Ecto neural progenitor cell (in vitro differentiated cells): ENCODE measurements at places on chromosomes 13 and 19.
A peak's percentile ranks its signal among the peaks of the same experiment; 100 is the strongest.

DNA sequence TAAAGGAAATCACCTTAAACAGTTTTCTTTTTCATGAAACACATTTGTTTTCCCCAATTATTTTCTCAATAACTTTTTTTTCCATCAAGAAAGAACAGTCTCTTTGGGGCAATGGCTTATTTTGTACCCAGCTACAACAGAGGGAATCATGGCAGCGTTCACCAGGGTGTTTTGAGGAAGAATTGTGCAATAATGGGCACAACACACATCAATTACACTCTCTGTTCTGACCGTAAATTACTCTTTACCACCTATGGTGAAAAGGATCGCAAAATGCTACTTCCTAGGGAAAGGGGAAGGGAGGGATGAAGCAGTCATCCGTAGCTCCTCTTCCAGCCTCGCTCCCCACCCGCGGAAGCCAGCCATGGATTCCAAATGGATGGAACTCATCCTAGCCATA, 38.6 kb downstream of the TMTC4 start:
- DNase-seq, result no peak

GRCh38 chr19:16403151-16403977, 68.4 kb downstream of the EPS15L1 start:
- no peak for DNase-seq

- DNase-seq, result no peak
These were observed 45.3 kb upstream of the TRPC4 start for GRCh38 chr13:37914781-37915391.

- DNase-seq, result peak; percentile 86
These were observed 5.5 kb downstream of the HRC start for GRCh38 chr19:49149652-49150105.

- peak; percentile 50 for DNase-seq
These were observed 314.4 kb upstream of the NBEA start for GRCh38 chr13:34627509-34628208.

DNA sequence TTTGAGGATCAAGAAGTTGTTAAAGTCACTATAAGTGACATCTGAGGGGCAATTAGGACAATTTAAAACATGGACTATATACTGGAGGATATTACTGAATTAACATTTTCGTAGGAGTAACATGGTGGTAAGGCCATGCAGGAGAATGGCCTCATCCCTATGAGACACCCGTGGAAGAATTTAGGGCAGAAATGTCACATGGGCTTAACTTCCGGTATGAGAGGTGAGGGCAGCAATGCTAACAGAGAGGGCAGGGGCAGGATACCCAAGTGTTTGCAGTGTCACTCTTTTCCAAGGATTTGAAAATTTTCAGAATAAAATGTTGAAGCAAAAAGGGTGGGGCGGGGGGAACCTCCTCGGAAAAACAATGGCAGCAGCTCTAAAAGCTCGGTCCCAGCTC, 23.6 kb downstream of the RANBP3 start:
- DNase-seq, result no peak

GRCh38 chr13:107617527-107617926, 597.8 kb downstream of the LIG4 start:
- DNase-seq, result no peak

DNA sequence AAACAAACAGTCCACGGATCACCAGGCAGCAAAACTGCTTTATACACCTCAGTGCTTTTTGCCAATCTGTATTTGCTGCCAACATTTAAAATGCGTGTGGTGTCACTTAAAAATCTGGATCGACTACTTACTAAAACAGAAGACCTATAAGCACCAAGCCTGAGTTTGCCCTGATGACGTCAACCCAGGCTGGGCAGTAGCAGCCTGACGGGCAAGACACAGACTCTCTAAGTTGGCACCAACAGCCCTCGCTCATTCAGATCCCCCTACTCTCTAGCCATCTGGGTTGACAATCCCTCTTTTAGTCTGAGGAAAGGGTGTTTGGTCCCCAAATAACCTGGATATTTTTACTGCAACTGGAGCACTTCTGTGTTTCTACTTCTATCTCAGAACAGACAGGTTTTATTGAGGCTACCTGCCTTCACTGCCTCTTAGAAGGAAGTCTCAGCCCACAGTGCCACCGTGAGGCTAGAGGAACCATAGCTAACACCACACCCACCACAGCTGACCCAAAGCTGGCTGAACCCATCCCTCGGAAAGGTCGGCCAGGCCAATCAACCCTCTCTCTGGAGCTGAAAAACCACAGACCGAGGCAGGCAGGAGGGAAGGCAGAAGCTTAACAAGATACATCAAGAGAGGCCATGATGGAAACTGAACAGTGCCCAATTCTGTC, 6.9 kb downstream of the SUGP2 start:
- DNase-seq, result no peak

GRCh38 chr13:66532845-66533244, 697.3 kb downstream of the PCDH9 start:
- no peak for DNase-seq

- DNase-seq, result no peak
These were observed 52.4 kb downstream of the ZNF676 start for GRCh38 chr19:22144394-22144793.

- DNase-seq, result no peak
These were observed 156.1 kb downstream of the LHFPL6 start for GRCh38 chr13:39446865-39447264.

- no peak for DNase-seq
These were observed 14.8 kb downstream of the ACSBG2 start for GRCh38 chr19:6150289-6150688.

- DNase-seq, result no peak
These were observed 82.9 kb downstream of the ZNF737 start for GRCh38 chr19:20482721-20483120.

DNA sequence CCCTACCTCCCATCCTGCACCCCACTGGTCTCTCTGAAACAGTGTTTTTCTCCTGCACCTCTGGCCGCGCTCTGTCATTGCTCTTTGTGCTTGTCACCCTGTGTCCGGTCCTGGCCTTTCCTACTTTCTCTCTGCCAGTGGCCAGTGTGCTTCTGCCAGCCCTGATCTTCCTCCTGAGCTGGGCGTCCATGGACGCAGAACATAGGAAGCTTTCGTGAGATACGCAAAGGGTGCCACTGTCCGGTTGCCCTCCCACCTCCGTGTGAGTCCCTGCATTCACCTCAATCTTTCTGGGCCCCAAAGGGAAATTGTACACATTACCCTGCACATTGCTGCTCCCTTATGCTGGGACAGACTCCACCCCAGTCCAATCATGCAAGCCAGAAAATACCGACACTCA, 105.7 kb upstream of the SOX1 start:
- DNase-seq, result no peak

DNA sequence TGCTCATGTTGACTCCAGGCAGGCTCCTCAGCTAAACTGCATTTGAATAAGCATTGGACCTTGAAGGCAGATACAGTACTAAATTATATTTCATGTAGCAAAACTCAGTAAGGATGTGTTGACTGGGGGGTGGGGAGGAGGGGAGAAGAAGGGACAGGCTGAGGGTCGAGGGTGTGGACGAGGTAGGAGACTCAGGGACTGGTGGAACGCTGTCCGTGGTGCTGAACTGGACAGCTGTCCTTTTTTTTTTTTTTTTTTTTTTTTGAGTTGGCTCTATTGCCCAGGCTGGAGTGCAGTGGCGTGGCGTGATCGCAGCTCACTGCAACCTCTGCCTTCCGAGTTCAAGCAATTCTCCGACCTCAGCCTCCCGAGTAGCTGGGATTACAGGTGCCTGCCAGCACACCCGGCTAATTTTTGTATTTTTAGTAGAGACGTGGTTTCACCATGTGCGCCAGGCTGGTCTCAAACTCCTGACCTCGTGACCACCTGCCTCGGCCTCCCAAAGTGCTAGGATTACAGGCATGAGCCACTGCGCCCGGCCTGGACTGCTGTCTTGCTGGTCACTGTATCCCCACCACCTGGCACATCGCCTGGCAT, 33.2 kb upstream of the CASP14 start:
- DNase-seq, result peak; percentile 65

- DNase-seq, result no peak
These were observed 62.2 kb upstream of the MYCBP2 start for GRCh38 chr13:77388944-77389624.

DNA sequence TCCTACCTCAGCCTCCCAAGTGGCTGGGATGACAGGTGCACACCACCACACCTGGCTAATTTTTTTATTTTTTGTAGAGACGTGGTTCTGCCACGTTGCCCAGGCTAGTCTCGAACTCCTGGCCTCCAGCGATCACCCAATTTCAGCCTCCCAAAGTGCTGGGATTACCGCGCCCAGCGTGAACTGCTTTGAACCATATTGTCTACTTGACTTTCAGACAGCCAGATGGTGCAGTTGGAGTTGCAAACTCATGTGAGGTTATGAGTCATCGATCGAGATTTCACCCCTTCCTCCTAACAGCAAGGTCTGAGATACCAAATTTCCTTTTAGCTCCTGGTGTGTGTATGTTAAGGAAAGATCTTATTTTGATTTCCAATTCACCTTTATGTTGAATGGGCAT, 2.7 kb downstream of the SLC27A1 start:
- no peak for DNase-seq

DNA sequence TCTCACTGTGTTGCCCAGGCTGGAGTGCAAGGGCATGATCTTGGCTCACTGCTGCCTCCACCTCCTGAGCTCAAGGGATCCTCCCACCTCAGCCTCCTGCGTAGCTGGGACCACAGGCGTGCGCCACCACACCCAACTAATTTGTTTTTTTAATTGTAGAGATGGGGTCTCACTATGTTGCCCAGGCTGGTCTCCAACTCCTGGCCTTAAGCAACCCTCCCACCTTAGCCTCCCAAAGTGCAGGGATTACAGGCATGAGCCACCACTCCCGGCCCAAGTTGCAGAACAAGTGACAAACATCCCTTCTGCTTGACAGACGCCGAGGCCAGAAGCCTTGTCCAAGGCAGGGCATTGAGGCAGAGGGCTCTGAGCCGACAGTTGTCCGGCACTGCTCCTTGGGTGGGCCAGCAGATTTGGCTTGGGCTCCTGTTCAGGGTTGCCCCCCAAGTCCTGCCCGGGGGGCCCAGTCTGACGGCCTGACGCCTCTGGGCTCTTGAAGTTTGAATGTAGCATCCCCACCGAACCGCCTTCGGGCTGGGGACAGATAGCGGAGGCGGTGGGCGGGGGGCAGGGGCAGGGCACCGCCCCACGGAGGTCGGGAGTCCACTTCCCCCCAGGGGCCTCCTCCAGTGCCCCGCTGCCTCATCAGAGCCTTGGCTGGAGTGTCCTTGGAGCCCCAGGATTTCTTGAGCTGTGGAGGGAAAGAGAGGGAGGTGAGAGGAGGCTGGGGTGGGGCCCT, 5.7 kb upstream of the SPACA4 start:
- no peak for DNase-seq

- no peak for DNase-seq
These were observed 458.3 kb downstream of the COG6 start for GRCh38 chr13:40113643-40114304.

DNA sequence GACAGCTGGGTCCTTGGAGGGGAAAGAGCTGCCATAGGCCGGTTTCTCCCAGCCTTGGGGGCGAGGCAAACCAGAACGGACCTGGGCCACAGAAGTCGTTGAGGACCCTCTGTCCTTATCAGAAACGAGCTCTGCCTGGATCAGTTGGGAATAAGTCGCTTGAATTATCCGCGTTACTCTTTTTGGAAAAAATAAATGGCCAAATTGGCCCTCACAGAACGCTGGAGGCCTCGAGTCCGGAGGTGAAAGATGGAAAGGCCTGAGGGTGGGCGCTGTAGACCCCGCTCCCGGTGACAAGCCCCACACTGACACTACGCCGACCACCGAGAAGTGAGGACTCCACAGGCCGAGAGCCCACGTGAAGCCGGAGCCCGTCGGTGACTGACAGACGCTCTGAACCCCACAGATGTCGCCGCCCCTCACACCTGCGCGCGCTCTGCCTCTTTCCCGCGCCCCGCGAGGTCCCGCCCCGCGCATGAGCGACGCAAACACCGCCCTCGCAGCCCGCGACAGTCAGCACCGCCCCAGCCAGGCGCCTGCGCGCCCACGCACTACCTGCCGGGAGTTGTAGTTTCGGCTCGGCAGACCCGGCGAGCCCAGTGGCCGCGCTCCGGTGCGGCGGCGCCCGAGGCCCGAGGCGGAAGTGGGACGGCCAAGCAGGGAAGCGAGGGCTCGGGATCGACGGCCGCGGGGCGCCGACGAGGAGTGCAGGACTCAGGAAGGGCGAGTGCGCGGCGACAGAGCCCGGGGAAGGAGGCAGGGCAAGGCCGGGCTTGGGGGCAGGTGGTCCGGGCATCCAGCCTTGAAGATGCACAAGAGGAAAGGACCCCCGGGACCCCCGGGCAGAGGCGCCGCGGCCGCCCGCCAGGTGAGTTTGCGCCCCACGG, at the start of the genes BRME1 and CC2D1A:
Gene BRME1, minus strand, starts transcription at position 484 of the 887 bp plus-strand sequence. CDS start 1,225 bp downstream, outside the sequence.
Gene CC2D1A, plus strand, starts transcription at position 568 of the 887 bp plus-strand sequence. Its CDS starts 241 bp downstream, at position 809.
- DNase-seq, result peak; percentile 96

DNA sequence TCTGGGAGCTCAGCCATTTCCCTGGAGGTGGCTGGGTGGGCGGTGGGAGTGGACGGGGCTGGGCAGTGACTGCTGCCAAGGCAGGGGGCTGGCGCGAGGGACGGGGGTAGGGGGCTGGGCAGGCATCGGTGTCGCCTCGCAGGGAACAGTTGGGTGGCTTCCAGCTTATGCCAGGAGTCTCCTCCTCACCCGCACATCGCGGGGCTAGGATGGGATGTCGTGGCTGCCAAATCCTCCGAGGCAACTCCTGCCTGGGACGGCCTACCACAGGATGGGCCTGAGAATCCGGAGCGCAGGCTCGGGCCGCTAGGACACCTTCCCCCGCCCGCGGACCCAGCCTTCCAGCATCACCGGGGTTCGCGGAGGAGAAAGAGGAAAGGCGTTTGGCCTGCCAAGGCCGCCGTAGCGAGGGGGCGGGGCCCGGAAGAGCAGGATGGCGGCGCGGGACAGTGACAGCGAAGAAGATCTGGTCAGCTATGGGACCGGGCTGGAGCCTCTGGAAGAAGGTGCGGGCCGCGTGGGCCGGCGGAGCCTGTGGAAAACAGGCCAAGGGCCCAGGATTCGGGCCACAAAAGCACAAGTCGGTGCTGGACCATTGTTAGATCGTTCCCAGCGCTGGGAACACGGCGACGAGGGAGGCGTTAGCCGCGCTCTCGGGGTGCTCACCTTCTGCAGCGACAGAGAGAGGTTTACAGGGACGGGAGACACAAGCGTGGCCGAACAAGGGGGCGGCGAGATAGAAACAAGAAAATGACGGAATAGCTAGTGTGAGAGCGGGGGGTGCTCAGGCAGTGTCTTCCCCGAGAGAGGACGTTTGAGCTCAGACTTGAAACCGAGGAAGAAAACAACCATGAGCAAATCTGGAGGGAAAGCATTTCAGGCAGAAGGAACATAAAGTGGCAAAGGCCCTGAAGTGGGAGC, at the start of gene GPATCH1:
Gene GPATCH1, plus strand, starts transcription at position 421 of the 921 bp plus-strand sequence. Its CDS starts 13 bp downstream, at position 434.
- peak; percentile 95 for DNase-seq

- peak; percentile 42 for DNase-seq
These were observed 66.2 kb downstream of the ATP11A start for GRCh38 chr13:112756081-112756480.

GRCh38 chr19:46697204-46697960, 19.5 kb downstream of the PRKD2 start:
- DNase-seq, result peak; percentile 97

DNA sequence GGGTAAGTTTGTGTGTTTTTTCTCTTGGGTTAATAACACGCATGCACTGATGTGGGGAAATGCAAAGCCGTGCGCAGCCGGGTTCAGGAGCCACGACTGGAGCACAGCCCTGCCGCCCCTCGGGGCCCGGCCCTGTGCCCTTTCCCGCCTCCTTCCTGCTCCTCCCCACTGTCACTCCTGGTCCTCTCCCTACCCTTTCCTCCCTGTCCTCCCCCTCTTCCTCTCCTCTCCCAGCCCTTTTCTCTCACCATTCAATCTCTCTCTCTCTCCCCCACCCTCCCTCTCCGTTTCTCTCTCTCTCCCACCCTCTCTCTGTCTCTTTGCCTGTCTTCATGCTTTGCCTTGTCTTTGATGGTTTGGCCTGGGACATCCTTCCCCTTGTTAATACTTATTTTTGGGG, 27.2 kb downstream of the PLEKHJ1 start:
- DNase-seq, result no peak
